Stomach (tissue), 19 donors: ENCODE measurements at places on chromosomes 4 and X. TPM values are rescaled to one million over a fixed set of nuclear protein-coding genes. Genes with fewer than 3 reads are reported as not detected.
A peak's percentile ranks its signal among the peaks of the same experiment; 100 is the strongest.

- no peaks in the 10 kb centered on the region for H3K4me1 ChIP-seq
- DNase-seq, result peak; percentile 66
- H3K36me3 ChIP-seq, result no peaks in the 10 kb centered on the region
- H3K4me3 ChIP-seq, result no peak overlapping the region
- no peaks in the 10 kb centered on the region for H3K27me3 ChIP-seq
Observed at GRCh38 chrX:34578237-34578636, 78.8 kb downstream of the TMEM47 start.

- H3K27me3 ChIP-seq, result no peaks in the 10 kb centered on the region
- no peak for DNase-seq
- no peak overlapping the region for H3K27ac ChIP-seq
- no peak overlapping the region for H3K4me3 ChIP-seq
Observed at GRCh38 chr4:3399277-3400194, 42.2 kb upstream of the HGFAC start.

The TMEM47 gene
- 49.2 TPM for total RNA-seq

The AASDH gene
- total RNA-seq, result 5.2 TPM

The EOLA2 gene
- total RNA-seq, result 23.7 TPM
